ENCODE measurements at places on chromosomes 12 and 14.

DNA sequence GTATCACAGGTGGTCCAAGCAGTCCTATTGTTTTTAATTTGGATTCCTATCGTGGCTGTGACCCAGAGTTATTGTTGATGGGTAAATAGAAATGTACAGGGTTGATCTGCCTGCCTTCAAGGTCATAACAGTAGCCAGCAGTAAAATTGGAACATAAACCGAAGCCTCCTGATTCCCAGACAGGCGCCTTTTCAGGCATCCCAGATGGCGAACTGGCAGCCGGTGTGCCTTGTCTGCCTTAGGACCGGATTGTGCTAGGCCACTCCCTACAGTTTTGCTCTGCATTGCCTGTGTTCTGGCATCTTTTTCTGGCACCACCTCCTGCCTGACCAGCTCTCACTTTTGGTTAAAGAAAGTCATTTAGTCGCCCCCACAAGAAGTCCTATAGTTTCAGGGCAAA is 22.2 kb downstream of the TMEM117 start:
- no peak for DNase-seq

- DNase-seq, result no peak
These were observed 232.9 kb downstream of the ATXN7L3B start for GRCh38 chr12:74770552-74770951.

DNA sequence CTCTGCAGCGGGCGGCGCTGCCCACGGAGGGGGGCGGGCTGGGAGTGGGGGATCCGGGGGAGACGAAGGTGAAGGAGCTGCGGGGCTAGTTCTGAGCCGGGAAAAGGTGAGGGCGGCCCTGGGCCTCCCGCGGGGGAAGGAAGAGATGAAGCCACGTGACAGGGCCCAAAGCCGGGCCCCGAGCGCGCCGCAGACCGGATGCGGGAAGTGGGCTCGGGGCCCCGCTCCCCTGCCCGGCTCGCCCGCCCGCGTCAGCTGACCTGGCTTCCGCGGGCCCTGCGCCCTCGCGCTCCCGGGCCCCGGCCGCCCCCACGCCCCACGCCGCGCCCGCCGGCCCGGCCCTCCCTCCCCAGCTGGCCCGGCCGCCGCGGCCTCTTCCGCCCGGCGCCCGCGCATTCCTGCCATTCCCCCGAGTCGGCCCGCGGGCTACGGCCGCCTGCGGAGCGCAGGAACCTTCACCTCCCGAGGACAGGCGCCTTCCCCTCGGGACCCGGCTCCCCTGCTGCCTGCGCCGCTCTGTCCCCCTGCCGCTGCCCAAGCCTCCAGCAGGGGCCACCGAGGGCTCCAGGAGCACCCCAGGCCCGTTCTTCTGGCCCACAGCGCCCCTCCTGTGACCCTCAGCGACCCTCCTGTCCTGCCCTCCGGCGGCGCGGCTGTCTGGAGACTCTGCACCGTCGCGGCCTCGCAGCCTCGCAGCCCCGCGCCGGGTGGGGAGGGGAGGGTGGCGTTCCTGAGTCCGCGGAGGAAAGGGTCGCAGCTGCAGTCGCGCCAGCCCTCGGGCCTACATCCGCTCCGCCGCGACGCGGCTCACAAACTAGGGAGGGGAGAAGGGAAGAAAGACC is 20.4 kb downstream of the NINJ2 start:
- no peak for DNase-seq

GRCh38 chr12:12582895-12583303 is 20.2 kb upstream of the DUSP16 start:
- no peak for DNase-seq

- no peak for DNase-seq
These were observed 17.1 kb downstream of the LRFN5 start for GRCh38 chr14:41623736-41624135.

GRCh38 chr12:124512667-124513296 is 54.6 kb downstream of the NCOR2 start:
- DNase-seq, result peak; percentile 92

DNA sequence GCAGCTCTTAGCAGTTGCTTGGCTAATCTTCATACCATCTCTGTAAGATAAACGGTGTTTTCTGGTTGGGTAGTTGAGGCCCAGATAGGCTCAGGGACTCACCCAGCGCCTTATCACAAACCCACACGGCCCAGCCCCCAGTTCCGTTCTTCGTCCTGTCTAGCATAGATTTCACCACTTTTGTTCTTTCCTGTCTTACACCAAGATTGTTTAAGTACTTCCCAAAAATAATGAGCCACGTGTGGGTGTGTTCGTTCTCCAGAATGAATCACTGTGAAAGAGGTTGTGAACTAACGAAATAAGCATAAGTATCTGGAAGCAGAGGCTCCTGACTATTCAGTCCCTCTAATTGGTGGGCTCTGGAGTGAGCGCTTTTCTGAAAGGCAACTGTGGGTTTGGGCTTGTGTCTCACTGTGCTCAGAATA is 21.4 kb downstream of the ACVR1B start:
- peak; percentile 40 for DNase-seq

DNA sequence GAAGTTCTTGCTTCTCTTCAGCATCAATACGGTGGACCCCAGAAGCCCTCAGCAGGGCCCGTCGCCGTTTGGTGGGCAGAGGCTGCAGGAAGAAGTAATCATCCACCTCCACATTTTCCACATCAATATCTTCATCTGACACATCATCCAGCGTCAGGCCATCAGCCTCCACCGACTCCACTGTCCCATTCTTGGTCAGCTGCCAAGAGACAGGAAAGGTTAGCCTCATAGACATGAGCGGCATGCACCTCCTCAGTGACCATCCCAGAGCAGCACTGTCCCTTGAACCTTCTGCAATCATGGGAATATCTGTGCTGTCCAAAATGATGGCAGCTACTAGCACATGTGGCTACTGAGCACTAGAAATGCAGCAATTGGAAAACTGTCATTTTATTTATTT is 15.6 kb downstream of the CSRNP2 start:
- no peak for DNase-seq

DNA sequence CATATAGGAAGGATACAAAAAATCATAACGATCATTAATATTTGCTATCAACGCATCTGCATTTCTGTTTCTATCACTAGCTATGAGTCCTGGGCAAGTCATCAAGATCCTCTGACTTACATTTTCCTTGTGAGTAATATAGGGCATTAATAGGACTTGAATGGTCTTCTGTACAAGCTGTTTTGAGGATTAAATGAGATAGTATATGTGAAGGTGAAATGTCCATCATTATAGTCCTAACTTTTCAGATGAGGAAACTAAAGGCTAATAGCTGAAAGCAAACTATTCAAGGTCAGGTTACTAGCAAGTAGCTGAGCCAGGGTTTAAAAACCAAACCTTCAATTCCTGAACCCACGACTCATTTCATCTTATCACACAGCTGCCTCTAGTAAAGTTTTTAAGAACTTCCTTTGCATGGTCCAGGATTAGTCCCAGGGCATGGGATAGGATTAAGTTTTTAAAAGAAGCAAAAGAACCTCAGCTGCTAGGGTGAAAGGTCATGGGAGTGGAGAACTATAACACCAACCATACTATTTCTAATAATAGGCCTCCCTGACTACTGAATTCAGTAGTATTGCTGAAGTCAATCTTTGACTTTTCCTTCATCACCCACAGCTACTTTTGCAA is 101.4 kb upstream of the ADAMTS20 start:
- DNase-seq, result no peak

DNA sequence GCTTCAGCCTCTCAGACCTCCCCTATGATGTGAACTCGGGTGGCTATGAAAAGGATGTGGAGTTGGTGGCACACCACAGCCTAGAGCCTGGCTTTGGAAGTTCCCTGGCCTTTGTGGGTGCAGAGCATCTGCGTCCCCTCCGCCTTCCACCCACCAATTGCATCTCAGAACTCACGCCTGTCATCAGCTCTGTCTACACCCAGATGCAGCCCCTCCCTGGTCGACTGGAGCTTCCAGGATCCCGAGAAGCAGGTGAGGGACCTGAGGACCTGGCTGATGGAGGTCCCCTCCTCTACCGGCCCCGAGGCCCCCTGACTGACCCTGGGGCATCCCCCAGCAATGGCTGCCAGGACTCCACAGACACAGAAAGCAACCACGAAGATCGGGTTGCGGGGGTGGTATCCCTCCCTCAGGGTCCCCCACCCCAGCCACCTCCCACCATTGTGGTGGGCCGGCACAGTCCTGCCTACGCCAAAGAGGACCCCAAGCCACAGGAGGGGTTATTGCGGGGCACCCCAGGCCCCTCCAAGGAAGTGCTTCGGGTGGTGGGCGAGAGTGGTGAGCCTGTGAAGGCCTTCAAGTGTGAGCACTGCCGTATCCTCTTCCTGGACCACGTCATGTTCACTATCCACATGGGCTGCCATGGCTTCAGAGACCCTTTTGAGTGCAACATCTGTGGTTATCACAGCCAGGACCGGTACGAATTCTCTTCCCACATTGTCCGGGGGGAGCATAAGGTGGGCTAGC is 7.0 kb upstream of the RPS26 start:
- no peak for DNase-seq

- no peak for DNase-seq
These were observed 54.4 kb downstream of the EFCAB11 start for GRCh38 chr14:89899917-89900663.

DNA sequence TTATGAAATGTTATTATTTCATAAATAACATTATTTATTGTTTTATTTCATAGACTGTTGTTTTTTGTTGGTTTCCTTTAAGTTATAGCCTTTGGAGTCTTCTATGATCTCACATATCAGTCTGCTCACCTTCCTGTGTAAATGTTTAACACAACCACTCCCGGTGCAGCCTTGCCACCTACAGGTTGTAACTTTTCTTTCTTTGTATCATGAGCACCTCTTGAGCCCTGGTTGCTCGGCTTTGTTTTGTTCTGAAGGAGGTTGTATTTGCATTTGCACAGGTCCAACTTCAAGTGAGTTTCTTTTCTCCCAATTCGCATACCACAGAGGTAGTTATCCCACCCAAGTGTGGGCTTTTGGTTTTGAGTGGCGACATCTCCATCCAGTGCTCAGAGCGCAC is 121.4 kb downstream of the SLC15A4 start:
- no peak for DNase-seq

GRCh38 chr12:82964446-82964845 is 277.7 kb downstream of the TMTC2 start:
- no peak for DNase-seq

DNA sequence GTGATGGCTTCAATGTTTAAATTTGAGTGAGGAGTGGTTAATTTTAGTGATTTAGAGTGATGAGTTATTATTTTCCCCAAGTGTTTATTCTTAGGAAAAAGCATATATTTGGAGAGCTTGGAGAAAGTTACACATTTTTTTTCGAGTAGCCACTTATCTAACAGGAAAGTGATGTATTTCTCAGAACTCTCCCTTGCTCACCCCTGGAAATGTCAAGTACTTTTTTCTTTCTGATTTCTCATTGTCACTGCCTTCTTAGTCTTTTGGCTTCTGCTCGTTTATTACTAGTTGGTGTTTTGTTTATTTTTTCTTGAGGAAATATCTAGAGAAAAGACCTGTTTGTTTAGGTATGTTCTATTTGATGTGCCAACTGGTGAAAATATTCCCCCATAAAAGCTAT is 58.8 kb downstream of the AEBP2 start:
- no peak for DNase-seq

DNA sequence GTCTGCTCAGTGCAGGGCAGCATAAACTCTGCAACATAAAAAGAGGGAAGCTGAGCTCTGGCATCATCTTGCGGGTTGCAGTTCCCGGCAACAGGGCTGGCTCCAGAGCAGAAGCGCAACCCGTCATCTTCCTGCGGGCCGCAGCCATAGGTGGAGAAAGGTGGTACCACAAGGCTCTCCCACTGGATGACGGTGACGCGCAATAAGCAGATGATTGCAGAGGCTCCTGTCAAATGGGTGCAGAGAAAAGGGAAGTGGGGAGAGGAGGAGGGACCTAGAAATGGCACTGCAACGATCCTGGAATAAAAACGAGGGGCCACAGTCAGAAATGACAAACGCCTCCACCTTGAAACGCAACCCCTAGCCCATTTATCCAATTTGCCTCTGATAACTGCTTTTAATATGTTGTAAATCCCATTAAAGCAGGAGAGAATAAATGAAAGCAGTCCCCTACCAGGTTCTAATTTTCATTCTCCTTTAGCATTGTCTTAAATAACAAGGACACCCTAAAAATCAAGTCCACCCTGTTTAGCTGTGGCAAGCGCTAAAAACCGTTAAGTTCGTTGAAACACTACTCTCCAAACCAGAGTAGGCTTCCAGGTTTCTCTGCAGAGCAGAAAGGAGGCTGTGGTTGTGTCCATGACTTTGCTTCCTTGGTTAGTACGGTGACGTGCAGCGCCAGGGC is 30.9 kb upstream of the TUBA1C start:
- no peak for DNase-seq

DNA sequence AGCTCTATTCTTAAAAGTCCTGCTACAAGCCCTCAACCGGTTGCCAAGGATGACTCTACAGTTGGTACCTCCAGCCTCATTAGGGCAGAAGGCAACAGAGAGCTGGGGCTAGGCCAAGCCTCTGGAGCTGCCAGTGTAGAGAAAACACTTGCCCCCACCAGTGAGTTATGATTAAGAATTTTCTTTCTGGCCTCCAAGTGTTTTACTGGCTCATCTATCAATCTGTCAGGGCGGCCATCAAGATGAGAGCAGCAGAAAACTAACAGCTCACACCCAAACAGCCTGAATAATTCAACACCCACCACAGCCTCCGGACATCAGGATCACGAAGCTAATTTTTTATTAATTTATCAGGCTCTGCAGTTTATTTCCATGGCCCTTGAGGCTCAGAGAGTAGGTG is 40.7 kb upstream of the CMKLR1 start:
- no peak for DNase-seq

- no peak for DNase-seq
These were observed 252.9 kb downstream of the PRKD1 start for GRCh38 chr14:29674566-29675285.

DNA sequence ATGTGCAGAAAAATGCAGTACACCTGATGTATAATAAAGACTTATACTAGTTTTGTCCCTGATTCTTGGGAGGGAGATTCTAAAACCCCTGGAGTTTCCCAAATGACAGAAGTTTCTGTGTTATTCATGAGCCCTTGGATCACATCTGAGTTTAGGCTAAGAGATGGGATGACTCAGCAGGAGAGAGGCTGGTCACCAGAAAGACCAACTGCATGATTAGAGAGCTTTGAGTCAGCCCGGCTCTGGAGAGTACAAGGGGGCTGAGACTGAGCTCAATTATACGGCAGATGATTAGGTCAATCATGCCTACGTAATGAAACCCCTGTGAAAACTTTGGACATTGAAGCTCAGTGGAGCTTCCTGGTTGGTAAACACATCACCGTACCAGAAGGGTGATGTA is 174.2 kb downstream of the SSPN start:
- peak; percentile 63 for DNase-seq

All from Caki2 (cell line).